Right ventricle myocardium inferior (tissue), 1 donor: ENCODE measurements at places on chromosomes 2 and 18. TPM values are rescaled to one million over a fixed set of nuclear protein-coding genes. Genes with fewer than 3 reads are reported as not detected.

EVX2 gene
- total RNA-seq = not detected

BCS1L gene
- total RNA-seq = 51.1 TPM

GRCh38 chr2:41657226-41657625 is 390.6 kb upstream of the PKDCC start:
- no peak for DNase-seq

DNA sequence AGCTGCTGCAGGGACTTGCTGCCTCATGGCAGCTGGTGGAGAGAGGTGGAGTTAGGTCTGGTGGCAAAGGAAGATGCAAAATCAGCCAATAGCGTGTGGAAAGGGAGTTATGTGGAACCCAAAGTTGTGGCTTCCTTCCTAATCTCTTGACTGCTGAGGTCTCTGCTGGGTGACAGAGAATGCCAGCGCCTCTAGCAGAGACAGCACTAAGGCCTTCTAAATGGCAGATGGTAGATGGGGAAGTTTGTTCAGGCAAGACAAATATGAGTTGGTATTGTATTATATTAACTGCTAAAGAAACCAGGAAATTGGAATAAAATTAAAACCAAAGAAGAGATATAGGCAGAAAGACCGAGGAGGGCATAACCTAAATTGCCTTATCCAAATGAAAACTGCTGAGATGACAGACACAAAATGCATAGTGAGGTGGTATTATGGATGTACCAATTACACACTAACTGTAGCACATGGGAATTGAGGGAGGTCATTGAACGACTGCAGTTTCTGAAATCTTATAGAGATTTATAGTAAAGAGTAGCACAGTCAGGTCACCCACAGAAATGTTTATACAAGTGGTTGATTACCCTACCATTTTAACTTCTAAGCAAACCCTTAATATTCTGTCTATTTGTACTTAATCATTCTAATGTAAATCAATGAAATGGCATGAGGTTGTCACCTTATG is 246.6 kb upstream of the SESTD1 start:
- no peak for DNase-seq

LAMA1 gene
- total RNA-seq = not detected

- DNase-seq = no peak
Observed at GRCh38 chr2:12060886-12061285, 314.5 kb downstream of the LPIN1 start.
